ENCODE measurements at places on chromosomes 16 and 17.

DNA sequence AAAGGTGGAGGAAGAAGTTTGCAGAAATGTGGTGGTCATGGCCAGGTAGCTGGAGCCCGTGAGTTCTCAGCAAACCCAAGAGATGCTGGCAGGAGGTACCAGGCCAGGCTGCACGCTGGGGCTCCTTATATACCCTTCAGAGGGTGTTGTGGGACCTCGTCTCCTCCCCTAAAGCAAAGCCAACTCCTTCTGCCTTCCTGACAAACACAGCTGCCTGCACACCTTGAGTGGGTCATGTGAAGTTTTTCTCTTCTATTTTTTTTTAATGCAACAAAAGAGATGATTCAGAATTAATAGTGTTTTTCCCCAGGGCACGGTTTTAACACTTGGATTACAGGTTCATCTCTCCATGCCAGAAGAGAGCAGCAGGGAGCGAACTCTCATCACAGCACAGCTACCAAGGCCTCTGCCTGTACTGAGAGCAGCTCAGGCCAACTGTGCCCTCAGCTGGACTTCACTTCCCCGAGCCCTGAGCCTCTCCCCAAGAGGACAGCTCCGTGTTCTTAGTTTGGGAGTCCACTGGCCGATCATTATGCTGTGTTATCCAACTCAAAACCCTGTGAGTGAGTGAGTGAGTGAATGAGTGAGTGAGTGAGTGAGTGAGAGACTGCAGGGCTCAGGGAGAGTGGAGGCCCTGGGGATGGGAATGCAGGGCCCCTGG, at the start of gene KRT15:
TSS of gene KRT15 (minus strand) at position 102 of the 661 bp plus-strand sequence. CDS start at position 39, 63 bp downstream.
- DNase-seq, result peak; percentile 28

DNA sequence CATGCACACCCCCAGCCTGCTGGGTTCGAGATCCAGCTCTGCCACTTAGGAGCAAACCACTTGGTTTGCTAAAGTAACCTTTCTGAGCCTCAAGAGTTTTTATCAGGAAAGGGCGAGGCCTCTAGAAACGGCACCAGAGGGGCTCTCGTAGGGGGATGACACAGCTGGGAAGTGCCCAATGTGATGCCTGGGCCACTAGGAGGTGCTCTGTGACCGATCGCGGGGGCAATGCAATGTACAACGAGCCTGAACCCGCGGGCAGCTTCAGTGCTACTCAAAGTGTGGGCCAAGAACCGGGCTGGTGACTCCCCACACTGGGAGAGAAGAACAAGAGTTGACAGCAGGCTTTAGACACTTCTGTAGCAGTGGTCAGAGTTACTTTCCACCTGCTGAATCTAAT, 9.4 kb downstream of the C16orf89 start:
- DNase-seq, result no peak

DNA sequence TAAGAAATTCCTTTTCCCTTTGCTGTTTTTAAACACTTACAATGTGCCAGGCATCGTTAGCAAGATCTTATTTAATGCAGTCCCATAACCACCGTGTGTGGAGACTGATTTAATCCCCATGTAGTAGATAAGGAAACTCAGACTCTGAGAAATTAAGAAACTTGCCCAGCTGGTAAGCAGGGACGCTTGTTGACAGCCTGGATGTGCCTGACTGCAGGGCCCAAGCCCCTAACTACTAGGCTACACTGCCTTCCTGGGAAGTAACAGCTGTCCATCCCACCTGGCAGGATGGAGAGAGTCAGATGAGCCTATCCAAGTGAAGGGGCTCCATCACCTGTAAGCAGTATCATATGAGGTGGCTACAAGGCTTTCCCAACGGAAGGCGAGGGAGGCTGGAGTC, 23.1 kb downstream of the CDK5RAP3 start:
- no peak for DNase-seq

- no peak for DNase-seq
Observed at GRCh38 chr16:26614237-26614841, 452.4 kb upstream of the C16orf82 start.

DNA sequence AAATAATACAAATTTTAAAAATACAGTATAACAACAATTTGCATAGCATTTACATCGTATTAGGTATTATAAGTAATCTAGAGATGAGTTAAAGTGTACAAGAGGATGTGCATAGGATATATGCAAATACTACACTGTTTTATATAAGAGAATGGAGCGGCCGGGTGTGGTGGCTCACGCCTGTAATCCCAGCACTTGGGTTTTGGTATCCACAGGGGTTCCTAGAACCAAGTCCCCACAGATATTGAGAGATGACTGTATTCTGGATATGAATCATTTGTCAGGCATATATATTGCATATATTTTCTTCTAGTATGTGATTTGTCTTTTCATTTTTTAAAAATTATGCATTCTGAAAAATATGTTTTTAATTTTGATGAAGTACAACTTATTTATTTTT, 77.5 kb upstream of the MSI2 start:
- DNase-seq, result no peak

DNA sequence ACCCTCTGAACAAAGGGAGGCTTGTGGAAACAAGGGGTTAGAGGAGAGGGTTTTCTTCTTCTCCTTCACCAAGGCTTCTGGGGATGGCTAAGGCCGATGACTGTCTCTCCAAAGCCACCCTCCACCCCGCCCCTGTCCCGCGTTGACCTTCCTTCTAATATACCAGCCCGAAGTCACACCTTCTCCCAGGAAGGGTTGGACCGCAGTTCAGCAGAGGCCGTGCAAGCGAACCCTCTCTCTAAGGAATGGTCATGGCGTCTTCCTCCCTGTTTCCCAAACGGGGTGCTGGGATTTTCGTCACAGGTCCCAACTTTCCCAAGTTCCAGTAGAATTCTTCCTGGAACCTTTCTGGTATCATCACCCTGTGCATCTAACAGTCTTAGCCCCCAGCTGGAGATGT, 49.4 kb downstream of the FZD2 start:
- no peak for DNase-seq

- no peak for DNase-seq
Observed at GRCh38 chr17:34894964-34895363, 66.3 kb downstream of the CCT6B start.

DNA sequence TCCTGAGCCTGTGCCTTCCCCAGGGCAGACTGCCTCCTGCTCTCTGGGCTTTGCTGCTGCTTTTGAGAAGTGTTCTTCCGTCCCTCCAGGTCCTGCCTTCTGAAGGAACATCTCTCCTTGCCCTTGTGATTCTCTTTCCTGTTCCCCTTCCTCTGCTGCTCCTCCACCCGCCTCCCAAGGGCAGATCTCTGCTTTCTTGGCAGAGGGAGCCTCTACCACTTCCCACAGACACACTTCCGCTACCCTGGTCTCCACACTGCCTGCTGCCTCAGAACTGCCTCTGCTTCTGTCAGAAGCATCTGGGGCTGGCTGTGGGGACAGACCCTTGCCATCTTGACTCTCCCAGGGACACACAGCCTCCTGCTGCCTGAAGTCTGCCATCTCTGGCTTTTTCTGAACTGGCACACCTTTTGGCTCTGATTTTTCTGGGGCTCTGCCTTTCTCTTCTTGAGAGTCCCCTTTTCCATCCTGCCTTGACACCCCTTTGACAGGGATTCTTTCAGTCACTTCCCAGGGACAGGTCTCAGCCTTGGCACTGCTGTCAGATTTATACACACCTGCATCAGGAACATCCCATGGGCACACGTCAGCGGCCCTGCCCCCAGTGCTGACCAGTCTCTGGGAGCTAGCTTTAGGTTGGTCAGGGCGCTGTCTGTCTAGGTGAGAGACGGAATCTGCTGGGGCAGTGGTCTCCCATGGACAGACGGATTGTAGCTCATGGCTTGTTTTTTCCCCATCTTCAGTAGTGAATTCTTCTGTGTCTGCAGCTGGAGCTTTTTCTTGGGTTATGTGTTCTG, 16.6 kb downstream of the GPR179 start:
- DNase-seq, result no peak

- DNase-seq, result no peak
Observed at GRCh38 chr16:78211020-78211599, 111.7 kb downstream of the WWOX start.

DNA sequence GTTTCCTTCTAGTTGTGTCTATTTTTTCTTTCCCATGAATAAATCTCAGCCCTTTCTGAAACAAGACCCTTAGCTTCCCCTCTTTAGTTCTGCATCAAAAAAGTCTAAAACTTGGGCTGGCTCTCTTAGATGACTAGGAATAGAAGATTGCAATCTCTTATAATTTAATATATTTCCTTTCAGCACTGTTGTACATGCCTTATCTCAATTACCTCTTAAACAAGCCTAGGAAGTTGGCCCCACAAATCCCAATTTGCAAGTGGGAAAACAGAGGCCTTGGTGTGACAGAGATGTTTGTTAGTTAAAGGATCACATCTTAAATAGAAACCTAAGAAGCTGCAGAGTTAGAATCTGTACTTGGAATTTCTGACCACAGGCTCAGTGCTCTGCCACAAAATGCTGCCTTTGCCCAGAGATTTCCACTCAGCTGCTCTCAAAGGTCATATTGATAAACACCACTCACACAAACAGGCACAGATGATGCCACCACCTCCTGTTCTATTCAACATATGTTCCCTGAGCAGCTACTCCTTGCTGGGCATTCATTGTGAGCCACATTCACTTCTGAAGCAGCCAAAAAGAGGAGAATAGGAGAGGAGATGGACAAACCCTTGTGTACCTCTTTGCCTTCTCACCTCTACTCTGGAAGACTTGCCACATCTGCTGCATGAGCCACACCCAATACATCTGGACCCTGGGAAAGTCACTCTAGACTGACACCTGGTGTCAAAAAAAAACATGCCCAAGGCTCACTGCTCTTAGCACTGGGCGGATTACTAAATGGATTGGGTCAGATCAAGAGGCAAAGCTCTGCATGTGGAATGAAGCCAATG, 5.5 kb downstream of the CCDC182 start:
- DNase-seq, result no peak

DNA sequence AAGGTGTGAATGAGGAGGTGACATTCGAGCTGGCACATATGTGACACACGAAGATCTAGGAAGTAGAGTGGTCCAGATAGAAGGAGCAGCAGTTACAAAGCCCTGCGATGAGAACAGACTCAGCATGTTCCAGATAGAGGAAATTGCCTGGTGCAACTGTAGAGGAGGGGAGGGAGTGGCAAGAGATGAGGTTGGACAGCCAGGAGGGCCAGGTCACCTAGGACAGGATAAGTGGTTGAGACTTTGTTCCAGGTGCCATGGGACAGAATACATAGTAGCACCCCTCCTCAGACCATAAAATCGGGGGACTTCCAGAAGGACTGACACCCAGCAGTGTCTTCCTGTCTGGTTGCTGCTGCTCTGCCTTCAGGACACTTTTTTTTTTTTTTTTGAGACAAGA, 11.0 kb upstream of the CENPT start:
- DNase-seq, result no peak

DNA sequence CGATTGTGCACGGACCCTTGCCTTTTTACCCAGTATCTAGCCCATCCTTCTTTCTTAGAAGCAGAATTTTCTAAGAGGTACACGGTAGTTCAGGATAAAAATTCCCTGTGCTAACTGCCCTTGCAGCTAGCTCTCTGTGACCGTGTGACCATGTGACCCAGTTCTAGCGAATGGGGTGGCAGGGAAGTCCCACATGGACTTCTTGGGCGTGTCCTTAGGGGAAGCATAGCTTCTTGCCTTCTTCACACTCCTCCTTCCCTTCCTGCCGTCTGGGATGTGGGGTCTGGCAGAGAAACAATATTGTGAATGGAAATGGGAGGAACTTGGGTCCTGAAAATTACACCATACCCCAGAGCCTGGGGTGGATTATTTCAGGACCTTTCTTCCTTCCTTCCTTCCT, 670.7 kb downstream of the MAF start:
- DNase-seq, result no peak

GRCh38 chr17:7133424-7133823, 18.8 kb upstream of the ASGR2 start:
- DNase-seq, result no peak

GRCh38 chr17:83129676-83130075, 50.3 kb downstream of the METRNL start:
- no peak for DNase-seq

GRCh38 chr16:10565167-10565566, 15.2 kb downstream of the EMP2 start:
- DNase-seq, result peak; percentile 18

GRCh38 chr17:9363440-9364350, 211.9 kb downstream of the STX8 start:
- DNase-seq, result peak; percentile 72

DNA sequence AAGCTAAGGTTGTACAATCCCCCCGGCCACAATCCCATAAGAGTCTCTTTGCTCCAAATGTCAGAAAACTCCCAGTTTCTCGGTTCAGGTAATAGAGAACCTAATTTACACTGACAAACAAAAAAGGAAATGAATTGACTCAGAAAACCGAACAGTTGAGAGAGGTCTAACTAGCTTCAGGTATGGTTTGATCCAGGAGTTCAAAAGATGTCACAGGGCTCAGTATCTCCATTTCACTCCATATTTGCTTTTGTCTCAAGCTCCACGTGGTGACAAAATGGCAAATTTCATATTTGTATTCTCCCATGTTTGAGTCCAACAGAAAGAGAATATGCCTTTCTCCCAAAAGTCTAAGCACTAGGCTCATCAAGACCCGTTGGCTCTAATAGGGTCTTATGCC, 117.4 kb downstream of the AXIN2 start:
- no peak for DNase-seq

- DNase-seq, result no peak
Observed at GRCh38 chr16:54289945-54290832, 3.6 kb upstream of the IRX3 start.

GRCh38 chr17:70780031-70780430, 610.7 kb downstream of the KCNJ2 start:
- peak; percentile 55 for DNase-seq

GRCh38 chr16:64437706-64438324, 684.0 kb downstream of the CDH11 start:
- no peak for DNase-seq

- no peak for DNase-seq
Observed at GRCh38 chr17:59331929-59332748, 684 bp downstream of the YPEL2 start.

DNA sequence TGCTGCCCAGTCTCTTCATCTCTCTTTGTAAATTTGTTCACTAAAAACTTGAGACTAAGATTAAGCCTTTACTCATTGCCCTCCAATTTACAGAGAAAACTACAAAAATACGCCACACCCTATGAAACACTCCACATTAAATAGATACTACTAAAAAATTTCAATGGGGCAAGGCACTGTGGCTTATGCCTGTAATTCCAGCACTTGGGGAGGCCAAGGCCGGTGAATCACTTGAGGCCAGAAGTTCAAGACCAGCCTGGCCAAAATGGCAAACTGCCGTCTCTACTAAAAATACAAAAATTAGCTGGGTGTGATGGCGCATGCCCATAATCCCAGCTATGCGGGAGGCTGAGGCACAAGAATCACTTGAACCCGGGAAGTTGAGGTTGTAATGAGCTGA, 3.8 kb downstream of the UBE2O start:
- no peak for DNase-seq

- DNase-seq, result no peak
Observed at GRCh38 chr17:56596691-56597494, 3.4 kb downstream of the NOG start.

GRCh38 chr17:78137392-78138203, 7.0 kb downstream of the TMC8 start:
- no peak for DNase-seq

Measured in IMR-90 (cell line).